ENCODE measurements at places on chromosomes 4 and X. TPM values are rescaled to one million over a fixed set of nuclear protein-coding genes. Genes with fewer than 3 reads are reported as not detected.

Gene EXOC1L
- not detected for total RNA-seq

- DNase-seq, result no peak
Measured at GRCh38 chr4:142278663-142279062, 567.4 kb downstream of the INPP4B start.

- DNase-seq, result peak; percentile 57
Measured at GRCh38 chr4:2484993-2485392, 16.1 kb downstream of the RNF4 start.

DNA sequence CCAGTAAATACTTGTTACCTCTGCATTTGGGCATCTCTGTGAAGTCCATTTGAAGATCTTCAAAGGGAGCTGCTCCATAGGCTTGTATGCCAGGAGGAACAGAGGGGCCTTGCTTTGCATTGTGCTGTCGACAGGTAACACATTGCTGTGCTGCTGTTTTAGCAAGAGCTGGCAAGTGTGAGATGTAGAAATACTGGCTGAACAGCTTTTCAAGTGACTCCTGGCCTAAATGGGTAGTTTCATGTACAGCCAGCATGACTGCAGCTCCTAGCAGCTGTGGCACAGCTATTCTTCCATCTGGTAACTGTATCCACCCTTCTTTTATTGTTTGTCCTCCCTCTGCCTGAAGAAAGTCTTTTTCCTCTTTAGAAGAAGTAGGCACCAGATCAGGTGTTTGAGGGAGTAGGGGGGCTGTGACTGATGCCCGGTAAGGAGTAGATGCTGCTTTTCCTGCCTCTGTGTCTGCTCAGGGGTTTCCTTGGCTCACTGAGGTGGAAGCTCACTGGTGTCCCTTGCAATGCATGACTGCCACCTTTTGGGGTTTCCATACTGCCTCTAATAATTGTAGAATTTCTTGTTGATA, 965.3 kb downstream of the CCSER1 start:
- DNase-seq, result no peak

GRCh38 chr4:73740353-73740778, at the start of gene CXCL8:
CXCL8 (plus strand) TSS chr4:73740569; CDS start chr4:73740659, 90 bp downstream.
- peak; percentile 67 for DNase-seq

GRCh38 chrX:21373637-21374162, 518 bp upstream of the CNKSR2 start:
- DNase-seq, result peak; percentile 79

Gene ETDB
- total RNA-seq, result not detected

GRCh38 chr4:131534944-131535645, 1614.0 kb upstream of the PCDH10 start:
- DNase-seq, result no peak

GRCh38 chrX:43970528-43970927, 2.7 kb downstream of the NDP start:
- DNase-seq, result no peak

- no peak for DNase-seq
Measured at GRCh38 chr4:159547645-159548308, 444.9 kb downstream of the RAPGEF2 start.

DNA sequence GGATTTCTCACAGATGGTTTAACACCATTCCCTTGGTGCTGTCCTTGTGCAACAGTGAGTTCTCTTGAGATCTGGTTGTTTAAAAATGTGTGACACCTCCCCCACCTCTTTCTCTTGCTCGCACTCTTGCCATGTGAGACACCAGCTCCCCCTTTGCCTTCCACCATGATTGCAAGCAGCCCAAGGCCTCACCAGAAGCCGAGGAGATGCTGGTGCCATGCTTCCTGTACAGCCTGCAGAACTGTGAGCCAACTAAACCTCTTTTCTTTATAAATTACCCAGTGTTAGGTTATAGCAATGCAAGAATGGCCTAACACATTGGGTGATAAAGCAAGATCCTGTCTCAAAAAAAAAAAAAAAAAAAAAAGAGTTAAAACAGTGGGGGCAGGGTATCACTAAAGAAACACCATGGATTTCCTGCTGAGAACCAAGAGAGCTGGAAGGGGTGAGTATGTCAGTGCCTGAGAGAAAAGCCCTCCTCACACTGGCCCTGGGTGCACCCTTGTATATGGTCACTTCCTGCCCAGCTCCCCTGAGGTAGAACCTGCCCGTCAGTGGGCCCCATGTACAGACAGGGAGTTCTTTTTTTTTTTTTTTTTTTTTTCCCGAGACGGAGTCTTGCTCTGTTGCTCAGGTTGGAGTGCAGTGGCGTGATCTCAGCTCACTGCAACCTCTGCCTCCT, 46.4 kb downstream of the APOO start:
- DNase-seq, result no peak

GRCh38 chrX:37787423-37787869, 7.6 kb downstream of the CYBB start:
- DNase-seq, result no peak

DNA sequence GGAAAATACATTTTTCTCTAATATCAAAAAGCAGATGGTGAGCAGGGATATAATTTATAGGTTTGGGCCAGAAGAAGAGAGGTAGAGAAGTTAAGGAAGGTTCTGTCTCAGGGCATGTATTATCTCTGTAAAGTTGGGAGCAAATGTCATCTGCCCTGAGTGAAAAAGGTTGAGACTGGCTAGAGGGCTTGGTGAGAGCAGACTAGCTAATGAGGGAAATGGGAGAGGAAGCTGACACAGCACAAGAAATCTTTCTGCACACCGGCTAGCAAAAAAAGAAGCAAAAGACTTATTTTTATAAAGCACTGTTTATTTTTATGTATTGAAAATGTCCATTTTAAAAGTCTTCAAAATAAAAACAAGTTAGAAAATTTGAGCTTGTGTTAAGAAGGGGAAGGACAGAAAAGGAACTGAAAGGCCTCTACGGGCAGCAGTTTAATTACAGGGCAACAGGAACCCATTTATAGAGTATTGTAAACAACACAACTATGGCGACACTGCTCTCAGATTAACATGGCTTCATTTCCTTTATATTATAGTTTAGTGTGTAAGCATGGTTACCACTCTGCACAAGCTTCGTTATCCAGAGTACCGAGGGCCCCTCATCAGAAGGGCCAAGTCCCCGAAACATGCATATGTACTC, 17.4 kb downstream of the CD40LG start:
- DNase-seq, result no peak
